NCI-H2081 treated with DMSO at 0.1 percent for 48 hours (cell line): ENCODE measurements at places on chromosomes 5 and 9.

DNA sequence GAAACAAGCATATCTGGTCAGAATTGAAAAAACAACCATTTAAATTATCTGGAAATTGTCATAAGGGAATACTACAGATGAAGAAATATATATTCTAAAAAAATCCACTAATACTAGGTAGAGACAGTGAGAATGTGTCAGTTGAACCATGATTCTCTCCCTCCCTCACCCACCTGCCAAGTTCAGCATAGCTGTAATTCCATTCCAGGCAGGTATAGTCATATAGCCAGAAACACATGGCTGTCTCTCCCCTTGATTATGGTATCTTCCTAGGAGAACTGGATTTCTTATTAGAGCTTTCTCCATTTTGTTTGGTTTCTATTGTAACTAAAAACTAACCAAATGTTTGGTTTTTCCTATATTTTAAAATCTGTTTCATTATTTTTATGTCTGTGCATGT is 509.2 kb downstream of the CDH10 start:
- DNase-seq = no peak

GRCh38 chr5:86929123-86929766 is 311.5 kb downstream of the COX7C start:
- no peak for DNase-seq

DNA sequence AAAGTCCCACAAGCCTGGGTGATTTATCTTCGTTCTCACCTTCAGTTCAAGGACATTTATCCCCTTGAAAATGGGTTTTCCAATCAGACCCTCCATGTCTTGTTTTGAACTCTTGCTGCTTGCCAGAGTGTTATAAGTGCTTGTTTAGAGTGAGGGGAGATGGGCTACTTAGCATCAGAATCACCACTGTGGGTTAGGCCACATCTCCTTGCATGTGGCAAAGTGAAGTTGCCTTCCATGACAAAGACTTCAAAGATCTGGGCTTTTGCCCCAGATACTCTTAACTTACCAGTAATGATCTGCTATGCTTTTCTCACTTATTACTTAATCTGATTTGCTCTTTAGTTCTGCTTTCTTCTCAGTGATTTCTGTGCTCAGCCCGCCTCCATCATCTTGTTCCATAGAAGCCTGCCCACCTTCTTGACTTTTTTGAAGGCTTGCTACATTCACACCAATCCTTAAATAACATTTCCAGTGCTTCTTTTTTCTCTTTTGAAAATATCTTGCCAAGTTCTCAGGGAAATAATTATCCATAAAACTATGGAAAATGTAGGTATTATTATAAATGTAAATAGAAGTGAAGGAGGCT is 39.0 kb downstream of the GPR21 start:
- no peak for DNase-seq

GRCh38 chr5:174305241-174305681 is 259.8 kb downstream of the NSG2 start:
- no peak for DNase-seq

DNA sequence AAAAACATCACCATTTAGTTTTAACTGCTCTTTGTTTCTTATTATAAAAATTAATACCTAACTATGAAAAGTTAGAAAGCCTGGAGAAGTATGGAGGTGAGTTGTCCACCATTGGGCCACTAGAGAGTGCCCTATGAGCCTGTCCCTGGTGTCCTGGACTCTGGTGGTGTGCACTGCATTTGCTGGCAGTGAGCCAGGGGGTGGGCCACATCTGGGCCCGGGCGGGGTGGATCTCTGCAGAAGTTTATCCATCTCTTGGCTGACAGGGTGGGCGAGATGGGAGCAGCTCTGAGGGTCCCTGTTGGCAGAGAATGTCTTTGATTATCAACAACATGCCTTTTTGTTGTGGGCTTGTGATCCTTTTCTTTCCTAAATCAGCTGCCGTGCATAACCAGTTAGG is 8.2 kb downstream of the TENT4A start:
- DNase-seq = no peak

DNA sequence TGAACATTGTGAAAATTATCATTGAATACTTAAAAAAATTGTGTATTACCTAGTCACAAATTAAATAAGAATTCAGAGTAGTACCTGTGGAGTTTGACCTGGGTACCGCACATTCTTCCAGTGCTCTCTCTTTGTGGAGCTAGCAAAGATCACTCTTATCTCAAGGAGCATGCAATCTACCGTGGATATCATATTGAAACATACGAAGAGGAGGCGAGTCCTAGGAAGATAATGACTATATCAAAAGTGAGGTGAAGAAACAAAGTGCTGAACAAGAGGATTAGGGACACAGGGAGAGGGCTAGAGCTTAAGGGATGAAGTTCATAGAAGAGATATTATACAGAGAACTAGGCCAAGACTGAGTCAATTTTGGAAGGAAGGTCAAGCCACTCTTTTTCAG is 55.9 kb upstream of the NR3C1 start:
- DNase-seq = no peak

DNA sequence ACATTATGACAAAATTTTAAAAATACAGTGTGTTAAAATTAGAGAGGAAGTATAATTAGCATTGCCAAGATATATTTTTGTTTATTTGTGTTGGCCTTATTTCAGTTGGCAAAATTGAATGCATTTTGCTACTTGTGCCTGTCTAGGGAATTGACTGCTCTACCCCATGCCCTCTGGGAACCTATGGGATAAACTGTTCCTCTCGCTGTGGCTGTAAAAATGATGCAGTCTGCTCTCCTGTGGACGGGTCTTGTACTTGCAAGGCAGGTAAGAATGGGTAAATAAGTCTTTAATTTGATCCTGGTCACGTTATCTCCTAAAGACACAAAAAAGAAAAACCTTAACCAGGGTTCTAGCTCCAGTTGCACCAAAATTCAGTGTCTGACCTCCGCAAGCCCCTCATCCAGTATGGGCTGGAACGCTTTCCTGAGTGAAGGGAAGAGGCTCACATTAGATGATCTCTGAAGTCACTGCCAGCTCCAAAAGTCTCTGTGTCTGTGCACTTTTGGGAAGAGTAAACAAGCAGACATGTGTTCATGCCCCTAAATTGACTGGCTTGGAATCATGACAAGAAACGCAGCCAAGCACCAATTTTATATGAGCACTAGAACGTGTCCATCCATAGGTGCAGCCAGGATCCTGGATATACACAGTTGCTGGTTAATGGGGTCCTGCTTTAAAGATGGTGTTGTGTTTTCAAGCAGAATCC is 98.3 kb upstream of the PRRC1 start:
- no peak for DNase-seq

DNA sequence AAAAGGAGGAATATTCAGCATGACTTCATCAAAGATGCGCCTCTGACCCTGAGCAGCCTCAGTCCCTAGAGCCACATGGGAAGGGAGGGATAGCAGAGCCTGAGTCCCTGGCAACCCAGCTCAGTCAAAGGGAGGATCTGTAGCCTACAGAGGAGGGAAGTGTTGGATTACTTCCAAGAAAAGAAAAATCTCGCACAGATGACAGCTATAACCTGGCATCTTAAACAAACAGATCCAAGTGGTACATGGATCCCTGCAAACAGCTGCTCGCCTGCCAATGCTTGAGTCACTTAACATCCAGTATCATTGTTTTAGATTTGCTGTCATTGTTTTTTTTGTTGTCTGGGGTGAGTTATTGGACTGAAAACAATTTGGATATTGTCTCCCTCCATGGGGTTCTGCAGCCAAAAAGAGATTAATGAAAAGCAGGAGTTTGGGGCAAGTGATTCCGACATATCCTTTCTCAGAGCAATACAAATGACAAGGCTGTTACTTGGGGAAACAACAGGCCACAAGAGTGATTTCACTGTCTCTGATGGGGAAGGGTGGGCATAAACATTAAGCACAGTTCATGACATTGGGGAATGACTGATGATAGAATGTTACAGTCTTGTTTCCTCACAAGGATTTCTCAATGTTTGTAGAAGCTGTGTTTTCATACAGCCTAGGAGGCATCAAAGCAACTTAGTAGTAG is 153.5 kb upstream of the KIF2A start:
- peak; percentile 31 for DNase-seq

DNA sequence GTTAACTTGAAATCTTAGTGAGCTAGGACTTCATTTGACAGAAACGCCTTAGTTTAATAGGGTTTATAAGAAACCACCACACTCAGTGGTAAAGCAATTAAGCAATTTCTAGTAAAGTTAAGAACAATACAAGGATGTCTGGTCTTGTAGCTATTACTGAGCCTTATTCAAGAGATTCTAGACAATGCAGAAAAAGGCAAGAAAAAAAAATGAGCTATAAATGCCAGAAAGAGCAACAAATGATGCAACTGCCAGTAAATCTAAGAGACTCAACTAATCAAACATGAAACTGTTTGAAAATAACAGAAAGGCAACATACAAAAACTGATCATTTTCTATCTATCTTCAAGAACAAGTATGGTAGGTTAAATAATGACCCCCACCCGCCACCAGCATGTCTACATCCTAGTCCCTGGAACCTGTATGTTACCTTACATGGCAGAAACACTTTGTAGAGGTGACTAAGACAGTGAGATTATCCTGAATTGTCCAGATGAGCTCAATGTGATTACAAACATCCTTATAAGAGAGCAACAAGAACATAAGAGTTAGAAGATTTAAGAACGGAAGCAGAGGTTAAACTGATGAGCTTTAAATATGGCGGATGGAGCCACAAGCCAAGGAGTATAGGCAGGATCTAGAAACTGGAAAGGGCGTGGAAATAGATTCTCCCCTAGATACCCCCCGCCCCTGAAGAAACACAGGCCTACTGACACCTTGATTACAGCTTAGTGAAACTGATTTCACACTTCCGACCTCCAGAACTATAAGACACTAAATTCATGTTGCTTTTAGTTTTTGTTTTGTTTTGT is 93.0 kb downstream of the SUSD1 start:
- no peak for DNase-seq

- DNase-seq = no peak
These were observed 70.5 kb downstream of the ST8SIA4 start for GRCh38 chr5:100832252-100833230.

DNA sequence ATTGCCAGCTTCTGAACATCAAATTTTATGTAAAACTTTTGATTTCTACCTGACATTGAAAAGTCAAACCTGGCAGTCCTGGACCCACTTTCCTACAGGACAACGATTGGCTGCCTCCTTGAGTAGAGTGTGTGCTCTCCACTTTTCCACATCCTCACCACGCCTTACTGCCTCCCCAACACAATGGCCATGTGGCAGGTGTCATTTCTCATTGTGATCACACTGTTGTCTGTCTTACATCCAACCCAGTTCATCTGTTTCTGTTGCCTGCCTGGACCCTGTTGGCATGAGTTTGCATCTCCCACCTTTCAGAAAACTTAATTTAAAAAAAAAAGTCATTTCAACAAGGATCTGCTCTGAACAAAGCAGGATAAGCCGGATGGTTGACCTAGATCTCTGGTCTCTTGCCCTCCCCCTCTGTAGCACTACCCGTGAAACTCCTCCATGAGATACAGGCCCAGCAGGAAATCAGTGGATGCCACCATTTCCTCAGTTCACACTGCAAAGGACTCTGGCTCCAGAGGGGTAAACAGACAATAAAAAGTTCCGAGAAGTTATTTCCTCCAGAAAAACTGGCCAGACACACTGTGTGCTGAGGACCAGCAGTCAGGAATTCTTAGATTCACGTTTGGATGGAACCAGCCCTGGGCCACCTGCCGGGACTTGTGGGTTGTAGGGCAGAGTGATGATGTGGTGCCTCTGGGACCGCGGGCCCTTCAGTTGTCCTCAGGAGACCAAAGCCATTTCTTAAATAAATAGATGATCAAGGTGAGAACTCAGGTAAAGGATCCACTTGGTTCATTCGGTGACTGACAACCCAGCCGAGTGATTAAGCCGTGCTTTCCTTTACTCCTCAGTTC is 48.6 kb downstream of the AMBP start:
- DNase-seq = no peak

GRCh38 chr5:33072726-33073125 is 361.6 kb downstream of the NPR3 start:
- DNase-seq = no peak

- DNase-seq = no peak
These were observed at the start of gene MCTP1 for GRCh38 chr5:95284572-95285408. Gene MCTP1 (minus strand): TSS chr5:95285094.

DNA sequence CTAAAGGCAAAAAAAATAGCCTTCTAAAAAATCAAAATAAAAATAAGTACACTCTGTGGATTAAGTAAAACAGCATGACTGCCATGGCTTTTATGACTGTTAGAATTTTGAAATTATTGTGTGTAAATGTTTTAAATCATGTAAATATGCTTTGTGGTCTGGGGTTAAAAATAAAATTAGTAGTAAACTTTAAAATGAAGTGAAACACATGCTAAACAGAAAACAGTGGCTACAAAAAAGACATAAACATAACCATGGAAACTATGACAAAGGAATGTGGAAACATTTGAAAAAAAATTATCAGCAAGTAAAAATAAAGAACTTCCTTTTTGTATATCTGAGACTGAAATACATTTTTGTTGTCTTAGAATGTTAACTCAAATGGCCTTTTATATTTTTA is 134.5 kb upstream of the SPEF2 start:
- DNase-seq = no peak

- DNase-seq = no peak
These were observed 15.3 kb downstream of the MTMR12 start for GRCh38 chr5:32297181-32298058.

- DNase-seq = no peak
These were observed 229.8 kb downstream of the TLE1 start for GRCh38 chr9:81459591-81459990.

DNA sequence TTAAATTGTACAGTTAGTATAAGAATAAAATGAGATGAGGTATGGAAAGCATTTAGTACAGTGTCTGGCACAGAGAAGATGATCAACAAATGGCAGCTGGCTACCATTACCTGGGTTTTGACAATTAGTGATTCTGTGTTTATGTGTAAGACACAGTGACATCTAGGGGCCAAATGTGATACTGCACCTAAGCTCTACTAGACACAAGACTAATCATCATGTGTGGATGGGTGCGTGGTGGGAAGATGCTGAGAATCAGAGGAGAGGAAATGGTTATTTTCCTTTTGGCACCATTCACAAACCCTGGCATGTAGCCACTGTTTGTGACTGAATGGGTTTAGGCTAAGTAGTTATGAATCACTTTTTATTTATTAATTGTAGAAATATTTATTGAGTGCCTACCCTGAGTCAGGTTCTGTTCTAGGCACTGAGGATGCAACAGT is 109.8 kb upstream of the TBC1D2 start:
- DNase-seq = no peak

DNA sequence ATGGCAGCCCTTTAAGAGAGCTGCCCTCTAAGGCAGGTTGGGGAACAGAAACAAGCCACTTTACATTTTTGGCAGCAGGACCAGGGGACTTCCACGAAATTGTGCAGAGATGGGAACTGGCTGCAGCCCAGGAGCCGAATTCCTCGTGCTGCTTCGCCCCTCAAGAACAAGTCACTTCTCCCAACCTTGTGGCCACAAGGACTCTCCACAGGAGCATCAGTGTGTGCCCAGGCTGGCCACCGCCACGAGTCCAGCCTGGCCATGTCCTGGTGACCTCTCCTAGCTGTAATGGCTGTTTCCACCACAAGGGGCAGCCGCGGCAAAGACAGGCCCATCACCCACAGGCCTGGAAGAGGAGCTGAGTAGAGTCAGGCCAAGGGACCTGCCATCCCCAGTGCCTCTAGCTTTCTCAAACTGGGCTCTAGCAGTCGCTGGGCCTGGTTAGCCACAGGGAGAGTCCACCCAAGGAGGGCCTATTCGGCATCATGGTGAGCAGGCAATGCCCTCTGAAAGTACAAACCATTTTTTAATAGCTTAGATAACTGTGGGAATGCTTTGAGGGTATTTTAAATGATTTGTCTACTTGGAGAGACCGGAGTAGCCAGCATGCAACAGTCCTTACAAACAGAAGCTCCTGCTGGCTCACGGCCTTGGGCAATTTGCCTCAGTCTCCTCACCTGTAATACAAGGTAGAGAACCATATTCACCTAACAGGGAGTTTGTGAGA is 129.0 kb downstream of the COL23A1 start:
- no peak for DNase-seq
